ENCODE measurements at places on chromosomes 6 and 20.

DNA sequence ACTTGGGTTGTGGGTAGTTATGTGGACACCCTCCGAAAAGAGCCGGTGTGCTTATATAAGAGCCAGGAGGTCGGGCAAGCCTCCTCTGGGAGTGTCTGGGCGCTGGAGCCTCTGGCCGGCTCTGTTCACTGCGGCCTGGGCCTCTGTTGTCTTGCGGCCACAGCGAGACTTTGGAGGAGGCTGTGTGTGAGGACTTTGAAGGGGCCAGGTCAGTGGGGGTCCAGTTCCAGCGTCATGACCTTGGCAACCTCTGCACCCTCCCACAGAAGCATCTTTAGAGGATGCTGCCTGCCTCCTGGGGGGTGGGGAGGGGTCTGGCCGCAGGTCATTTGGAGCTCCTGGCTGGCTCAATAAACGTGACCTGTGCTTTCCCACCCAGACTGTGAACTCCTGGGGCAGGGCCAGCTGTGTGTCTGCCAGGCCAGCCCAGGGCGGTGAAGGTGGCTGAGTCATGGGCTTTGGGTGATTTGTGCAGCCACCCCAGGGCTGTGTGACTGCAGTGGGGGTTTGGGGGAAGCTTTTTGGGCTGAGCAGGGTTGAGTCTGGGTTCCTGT, 1.2 kb downstream of the TCEA2 start:
- peak; percentile 24 for DNase-seq

DNA sequence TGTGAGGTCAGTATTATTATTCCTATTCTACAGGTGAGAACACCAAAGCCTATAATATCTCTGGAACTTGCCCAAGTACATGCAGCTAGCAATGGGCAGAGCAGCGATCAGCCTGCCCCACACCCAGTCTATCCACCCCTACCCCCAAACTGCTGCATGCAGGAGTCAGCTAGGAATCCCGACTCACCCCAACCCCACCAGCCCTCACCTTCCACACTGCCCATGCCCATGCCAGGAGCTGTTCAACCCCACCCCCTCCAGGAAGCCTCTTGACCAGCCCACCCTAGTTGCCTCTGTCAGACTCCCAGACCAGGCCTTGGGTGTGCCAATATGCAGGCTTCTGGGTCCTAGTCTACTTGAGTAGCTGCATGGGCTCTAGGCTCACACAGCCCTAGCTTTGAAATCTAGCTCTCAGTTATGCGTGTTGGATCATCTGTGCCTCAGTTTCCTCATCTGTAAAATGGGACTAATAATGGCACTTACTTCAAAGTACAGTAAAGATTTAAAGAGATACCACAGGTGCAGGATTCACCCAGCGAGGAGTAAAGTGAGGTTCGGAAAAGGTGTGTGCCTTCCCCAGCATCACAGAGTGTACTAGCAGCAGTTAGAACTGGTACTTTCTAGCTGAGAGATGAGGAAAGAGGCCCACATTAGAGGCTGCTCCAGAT, 173.2 kb downstream of the VEGFA start:
- DNase-seq: no peak

DNA sequence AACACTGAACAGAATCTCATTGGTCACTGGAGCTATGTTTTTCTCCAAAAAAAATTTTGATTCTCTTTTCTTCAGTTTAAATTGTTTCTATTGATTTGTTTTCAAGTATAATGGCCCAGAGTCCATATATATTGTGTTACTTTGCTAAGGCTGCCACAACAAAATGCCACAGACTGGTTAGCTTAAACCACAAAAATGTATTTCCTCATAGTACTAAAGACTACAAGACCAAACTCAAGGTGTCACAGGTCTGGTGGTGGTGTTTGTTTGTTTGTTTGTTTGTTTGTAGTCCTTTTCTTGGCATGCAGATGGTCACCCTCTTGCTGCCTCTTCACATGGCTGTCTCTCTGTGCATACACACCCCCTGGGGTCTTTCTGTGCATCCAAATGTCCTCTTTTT, 34.0 kb downstream of the BMP5 start:
- no peak for DNase-seq

DNA sequence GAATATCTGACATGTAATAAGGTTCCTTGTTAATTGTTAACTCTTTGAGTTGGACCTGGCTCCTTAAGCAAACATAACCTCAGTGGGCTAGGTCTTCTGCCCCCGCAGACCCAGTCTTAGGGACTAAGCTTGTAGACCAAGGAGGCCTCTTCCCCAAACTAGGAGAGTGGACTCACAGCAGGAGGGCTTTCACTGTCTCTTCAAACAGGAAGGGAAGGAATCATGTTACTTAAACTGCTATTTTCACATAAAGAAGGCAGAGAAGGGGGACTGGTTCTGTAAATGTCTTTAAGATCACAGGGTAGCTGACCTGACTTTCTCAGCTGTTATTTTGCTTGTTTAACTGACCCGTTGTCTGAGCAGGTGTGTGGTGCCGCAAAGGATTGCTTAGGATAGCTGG, 34.9 kb upstream of the PRDM1 start:
- no peak for DNase-seq

GRCh38 chr6:117985916-117986315, 78.9 kb downstream of the SLC35F1 start:
- DNase-seq: no peak

DNA sequence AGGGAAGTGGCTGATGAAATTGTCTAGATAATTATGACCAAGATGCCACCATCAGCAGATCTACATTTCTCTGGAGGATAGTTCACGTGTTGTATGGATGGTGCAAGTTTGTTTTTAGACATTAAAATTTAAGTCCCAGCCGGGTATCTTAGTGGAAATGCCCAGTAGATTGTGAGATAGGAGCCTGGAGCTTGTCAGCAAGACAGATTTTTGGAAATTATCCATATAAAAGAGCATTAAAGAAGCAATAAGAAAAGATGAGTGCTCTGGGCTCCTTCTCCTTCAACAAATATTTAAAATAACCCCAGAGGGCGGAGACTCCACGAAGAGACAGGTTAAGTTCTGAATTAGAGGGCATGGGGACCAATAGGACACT, 47.6 kb upstream of the SMLR1 start:
- no peak for DNase-seq

DNA sequence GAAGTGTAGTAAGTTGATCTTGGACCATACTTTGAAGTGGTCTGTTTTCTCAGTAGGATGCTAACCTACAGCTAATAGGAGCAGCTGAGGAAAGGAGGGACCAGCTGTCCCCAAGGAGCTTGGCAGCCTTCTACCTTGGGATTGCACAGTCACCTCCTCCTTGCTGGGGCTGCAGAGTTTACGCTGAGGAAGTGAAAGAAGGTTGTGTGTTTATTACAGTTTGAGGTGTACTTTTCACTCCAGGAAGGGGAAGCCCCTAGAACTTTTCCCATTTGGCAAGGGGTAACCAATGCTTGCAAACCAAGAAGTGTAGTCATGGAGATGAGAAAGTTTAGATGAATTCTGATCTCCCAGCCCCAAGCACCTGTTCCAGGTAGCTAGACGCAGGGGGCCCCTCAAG, 58.8 kb downstream of the BMP6 start:
- no peak for DNase-seq

DNA sequence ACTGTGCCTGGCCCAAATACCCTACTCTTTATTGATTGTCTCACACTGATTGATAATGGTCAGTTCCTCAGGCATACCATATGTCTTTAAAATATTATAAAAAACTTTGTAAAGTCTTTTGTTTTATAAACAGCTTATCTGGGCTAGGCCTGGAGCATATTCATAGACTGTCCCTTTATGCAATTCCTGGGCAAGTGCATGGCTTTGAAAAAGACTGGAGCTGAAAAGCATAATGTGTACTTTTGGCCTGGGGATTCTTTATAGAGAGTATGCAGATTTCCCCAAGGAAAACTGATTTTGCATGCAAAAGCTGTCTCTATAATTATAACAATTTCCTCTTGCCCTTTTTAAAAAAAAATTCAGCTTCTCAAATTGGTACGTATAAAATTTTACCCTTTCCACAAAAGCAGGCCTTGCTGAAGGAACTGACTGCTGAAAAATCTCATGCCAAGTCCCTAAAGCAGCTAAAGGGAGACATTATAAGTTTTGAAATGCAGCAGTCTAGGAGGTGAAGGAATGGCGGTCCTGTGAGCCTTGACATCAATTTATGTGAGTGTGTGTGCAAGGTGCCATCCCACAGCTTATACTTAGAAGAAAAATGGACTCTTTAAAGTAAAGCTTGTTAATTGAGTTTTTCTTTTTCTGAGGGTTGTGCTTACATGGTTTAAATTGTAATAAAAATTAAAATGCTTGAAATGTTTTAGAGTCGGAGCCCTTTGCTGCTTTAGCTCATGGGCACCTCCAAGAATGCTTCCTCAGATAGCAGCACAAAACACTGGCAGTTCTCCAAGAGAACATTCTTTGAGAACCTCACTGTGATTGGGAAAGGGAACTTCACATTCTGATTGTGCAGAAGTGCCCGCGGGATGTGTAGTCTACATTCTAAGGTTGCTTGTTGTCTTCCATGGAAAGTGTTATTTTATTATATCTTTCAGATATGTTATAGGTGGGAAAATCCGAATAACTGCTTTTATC, 43.9 kb downstream of the PLCB4 start:
- DNase-seq: peak; percentile 80

- DNase-seq: no peak
Measured at GRCh38 chr20:62900692-62901584, 25.4 kb downstream of the DIDO1 start.

DNA sequence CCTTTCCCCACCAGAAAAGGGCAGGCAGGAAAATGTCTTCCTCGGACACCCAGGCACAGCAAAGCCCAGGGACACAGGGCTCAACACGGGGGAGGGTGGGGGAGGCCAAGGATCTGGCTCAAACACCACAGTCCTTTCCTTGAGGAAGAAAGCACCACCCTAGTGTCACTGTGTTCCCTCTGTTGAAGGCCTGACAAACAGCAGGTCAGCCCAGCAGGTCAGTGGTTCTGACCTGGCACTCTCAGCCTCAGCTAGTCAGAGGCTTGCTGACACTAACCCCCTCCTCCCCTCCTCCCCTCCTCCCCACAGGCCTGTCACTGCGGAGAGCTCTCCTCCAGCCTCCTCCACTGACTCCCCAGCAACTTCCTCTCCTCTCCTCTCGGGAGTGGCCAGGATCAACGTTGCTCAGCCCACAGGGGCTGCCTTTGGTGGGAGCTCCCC, 239.6 kb downstream of the LRFN2 start:
- DNase-seq: no peak

DNA sequence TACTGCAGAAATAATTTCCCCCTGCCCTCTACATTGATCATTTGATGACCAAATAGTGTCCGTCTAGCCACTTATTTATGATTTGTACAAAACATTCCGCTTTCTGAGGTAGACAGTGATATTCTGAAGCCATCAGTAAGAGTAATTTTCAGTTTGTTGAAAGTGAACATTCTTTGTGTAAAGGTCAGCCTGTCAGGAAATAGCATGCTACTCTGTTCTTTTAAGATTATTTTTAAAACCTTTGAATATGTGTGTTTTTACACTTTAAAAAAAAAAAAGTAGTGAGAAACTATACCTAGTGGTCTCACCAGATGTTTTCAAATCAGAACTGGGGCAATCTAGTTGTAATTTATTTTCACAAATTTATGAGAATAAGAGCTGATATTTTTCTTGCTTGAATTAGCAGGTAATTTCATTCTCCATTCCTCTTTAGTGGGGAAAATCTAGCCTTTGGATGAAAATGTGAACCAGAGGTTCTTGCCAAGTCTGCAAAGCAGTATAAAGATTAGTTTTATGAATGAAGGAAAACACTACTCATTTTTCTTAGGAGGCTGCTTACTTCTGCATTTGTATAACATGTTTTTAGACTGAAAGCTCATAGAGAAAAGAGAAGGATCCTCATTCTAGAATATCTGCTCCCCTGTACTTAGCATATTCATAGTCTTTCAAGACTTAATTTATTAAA, 12.1 kb upstream of the REV3L start:
- DNase-seq: no peak

DNA sequence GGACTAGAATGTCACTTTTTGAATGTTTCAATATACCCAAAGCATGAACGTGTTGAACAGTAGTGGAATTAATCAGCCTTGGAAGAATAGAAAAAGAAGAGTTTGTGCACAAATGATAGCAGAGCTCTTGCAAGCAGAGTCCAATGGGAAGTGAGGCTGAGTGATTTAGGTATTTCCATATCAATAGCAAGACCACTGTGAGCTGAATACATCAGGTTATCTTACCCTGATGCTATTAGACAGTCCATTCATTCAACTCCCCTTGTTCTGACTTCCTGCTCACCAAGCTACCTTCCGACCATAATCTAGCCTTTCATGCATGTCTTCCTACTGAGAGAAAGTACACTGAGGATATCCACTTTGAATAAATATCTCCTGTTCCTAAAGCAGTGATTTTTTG, 349.2 kb upstream of the RNF217 start:
- DNase-seq: no peak

GRCh38 chr6:88666901-88667300, 296.5 kb downstream of the RNGTT start:
- DNase-seq: no peak

DNA sequence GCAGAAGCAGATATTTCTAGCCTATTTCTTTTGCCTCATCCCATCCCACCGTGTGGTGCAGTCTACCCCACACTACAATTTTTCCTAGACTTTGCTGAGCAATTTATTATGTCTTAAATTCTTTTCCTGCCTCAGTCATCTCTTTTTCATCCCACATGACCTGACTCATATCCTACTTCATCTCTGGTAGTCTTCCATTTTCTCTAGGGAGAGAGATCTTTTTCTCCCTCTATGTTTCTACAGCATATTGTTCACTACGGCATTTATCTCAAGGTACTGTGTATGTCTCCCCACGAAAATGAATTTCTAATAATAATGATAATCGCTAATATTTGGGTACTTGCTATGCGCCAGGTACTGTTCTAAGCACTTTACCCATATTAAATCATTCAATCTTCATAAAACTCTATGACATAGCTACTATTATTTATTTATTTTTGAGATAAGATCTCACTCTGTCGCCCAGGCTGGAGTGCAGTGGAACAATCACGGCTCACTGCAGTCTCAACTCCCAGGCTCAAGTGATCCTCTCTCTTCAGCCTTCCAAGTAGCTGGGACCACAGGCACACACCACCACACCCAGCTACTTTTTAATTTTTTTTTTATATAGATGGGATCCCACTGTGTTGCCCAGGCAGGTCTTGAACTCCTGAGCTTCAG, 15.6 kb downstream of the PDSS2 start:
- no peak for DNase-seq

DNA sequence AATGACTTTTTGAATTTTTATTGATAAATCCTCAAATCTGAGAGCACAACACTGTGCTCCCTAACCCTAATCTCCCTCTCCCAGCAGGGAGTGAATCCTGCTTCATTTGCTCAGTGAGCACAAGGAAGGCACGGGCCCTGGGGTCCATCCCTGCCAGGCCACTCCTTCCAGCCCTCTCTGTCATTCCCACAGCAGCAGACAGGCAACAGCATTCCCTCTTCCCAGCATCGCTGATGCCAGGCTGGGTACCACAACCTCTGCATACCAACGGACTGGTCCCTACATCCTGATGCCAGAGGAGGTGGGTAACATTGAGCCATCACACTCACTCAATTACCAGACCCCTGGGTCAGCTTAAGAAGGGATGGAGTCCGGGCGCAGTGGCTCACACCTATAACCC, 34.2 kb downstream of the MRPL14 start:
- DNase-seq: no peak

GRCh38 chr6:123213921-123214320, 217.9 kb downstream of the CLVS2 start:
- no peak for DNase-seq

GRCh38 chr6:169858935-169859351, 107.5 kb downstream of the ERMARD start:
- no peak for DNase-seq

Measured in fibroblast of gingiva (primary cell).